ENCODE measurements at places on chromosomes 3 and 15. TPM values are rescaled to one million over a fixed set of nuclear protein-coding genes. Genes with fewer than 3 reads are reported as not detected.

DNA sequence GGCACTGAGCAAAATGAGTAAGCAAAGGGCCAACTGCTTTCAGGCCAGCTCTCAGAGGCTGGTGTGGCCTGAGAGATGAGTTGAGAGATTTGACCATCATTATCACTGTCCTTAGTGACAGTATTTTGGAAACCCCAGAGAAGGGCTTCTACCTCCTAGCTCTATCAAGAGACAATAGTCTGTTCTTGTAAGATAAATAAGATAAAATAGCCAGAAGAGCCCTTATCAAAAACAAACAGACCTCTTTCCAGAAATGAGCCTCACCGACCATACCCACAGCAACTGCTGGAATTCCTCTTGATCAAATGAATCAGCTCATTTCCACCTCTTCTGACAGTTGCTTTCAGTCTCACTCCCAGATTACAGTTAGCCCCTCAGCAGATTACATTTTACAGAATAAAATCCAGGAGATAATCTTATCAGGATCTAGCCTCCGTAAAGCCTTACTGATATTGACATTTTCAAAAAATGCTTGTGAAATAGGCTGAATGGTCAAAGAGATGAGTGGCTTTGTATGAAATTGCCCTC, 4.5 kb downstream of the HDC start:
- no peak for DNase-seq

The MAGEL2 gene
- total RNA-seq: 2.0 TPM

DNA sequence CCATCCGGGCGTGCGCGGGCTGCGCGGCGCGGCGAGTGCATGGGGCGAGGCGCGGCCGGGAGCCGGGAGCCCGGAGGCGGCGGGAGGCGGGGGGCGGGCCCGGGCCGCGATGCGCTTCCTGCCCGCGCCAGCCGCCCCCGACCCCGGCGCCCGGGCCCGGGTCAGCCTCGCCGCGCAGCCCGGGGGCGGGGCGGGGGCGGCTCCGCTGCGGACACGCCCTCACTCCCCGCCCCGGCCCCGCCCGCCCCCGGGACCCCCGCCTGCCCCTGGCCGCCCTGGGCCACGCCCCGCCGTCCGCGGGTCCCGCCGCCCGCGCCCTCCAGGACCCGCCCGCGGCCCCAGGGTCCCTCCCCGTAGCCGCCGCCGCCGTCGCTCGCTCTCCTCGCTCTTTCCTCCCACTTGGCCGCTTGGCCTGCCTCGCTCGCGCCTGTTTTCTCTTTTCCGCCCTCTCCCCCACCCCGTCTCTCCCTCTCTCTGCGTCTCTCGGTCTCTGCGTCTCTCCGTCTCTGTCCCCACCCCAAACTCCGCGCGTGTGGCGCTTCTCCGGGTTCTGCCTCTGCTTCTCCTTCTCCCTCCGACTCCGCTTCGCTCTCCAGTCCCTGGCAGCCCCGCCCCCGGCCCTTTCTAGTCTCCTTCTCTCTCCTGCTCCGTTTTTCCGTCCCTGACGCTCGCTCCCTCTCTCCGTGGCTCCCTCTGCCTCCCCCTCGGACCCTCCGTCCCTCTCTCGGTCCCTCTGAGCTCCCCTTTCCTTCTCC, at the start of gene PLXND1:
PLXND1 (minus strand) TSS at position 41 of the 755 bp plus-strand sequence; CDS start at position 4, 37 bp downstream.
- DNase-seq: no peak

- DNase-seq: no peak
Measured at GRCh38 chr15:39230205-39230907, 350.5 kb upstream of the THBS1 start.

The RNF123 gene
- 25.8 TPM for total RNA-seq

DNA sequence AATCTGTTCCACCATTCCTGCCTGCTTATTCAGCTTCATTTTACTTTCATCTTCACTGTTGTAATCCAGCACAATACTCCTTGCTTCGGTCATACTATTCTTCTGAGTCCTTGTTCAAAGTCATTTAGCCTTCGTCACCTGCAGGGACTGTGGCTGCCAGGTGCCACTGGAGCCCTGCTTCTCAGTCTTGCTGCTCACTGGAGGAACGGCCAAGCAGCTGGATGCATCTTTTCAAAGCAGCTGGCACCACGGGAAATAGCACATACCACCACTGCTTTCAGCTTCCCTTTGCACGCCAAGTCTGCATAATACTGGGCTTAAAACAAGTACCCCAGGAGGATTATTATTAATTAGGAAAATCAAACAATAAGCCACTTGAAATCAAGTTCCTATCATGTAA, 287.6 kb downstream of the BCHE start:
- DNase-seq: no peak

The TMEM212 gene
- not detected for total RNA-seq

GRCh38 chr15:78993931-78994530, 49.2 kb upstream of the CTSH start:
- no peak for DNase-seq

The TGM5 gene
- total RNA-seq: 8.3 TPM

DNA sequence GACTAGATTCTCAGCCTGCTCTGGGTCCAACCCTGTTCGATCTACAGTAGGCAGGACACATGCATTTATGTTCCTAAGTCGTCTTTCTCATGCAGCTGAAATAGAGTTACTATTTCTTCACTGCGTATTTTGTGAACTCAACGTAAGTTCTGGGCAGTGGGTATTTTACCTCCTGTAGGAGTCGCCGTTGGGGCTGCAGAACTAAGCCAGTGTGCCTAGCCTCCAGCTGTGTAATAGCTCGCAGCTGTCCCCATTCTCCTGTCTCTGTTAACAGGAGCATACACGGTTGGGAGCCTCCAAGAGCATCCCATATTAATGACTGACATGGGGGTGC, 58.4 kb upstream of the HRH1 start:
- DNase-seq: no peak

Measured in vagina (tissue), 2 donors.